ENCODE measurements at places on chromosomes 12 and 14. TPM values are rescaled to one million over a fixed set of nuclear protein-coding genes. Genes with fewer than 3 reads are reported as not detected.

CMKLR1 gene
- not detected for polyA plus RNA-seq

SLC15A4 gene
- polyA plus RNA-seq, result 15.3 TPM

C14orf39 gene
- polyA plus RNA-seq, result not detected

ZNF605 gene
- 1.2 TPM for polyA plus RNA-seq

ALX1 gene
- polyA plus RNA-seq, result not detected

FBLN5 gene
- 0.30 TPM for polyA plus RNA-seq

HHIPL1 gene
- polyA plus RNA-seq, result 0.58 TPM

NPFF gene
- not detected for polyA plus RNA-seq

RND1 gene
- 0.11 TPM for polyA plus RNA-seq

TAS2R43 gene
- not detected for polyA plus RNA-seq

CAPZA3 gene
- not detected for polyA plus RNA-seq

PLCZ1 gene
- not detected for polyA plus RNA-seq

PAH gene
- not detected for polyA plus RNA-seq
